SHP77 treated with DMSO at 0.1 percent for 48 hours (cell line): ENCODE measurements at places on chromosomes 4 and X.

GRCh38 chr4:17869327-17869726 lies 58.5 kb downstream of the NCAPG start:
- DNase-seq = no peak

- no peak for DNase-seq
Measured at GRCh38 chrX:42720209-42720608, 57.8 kb downstream of the PPP1R2C start.

GRCh38 chr4:145936142-145936996 lies 2.3 kb downstream of the ZNF827 start:
- peak; percentile 31 for DNase-seq

GRCh38 chr4:60432911-60433310 lies 767.2 kb upstream of the ADGRL3 start:
- DNase-seq = no peak

GRCh38 chrX:1592470-1593142 lies 1.2 kb downstream of the AKAP17A start:
- DNase-seq = no peak

DNA sequence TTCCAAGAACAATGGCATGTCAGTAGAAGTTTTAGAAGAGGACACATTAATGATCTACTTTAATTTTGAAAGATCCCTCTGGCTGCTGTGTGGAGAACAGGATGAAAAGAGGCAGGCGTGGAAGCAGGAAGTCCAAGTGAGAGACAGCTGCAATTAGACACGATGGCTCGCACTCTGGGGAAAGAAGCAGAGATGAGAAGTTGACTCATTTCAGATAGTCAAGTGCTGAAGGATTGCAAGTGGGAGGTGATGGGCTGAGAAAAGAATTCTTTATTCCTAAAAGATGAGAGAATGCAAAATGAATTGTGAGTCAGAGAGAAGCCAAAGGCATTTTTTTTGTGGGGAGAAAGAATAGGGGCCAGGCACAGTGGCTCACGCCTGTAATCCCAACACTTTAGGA lies 16.5 kb downstream of the RXFP1 start:
- DNase-seq = no peak

DNA sequence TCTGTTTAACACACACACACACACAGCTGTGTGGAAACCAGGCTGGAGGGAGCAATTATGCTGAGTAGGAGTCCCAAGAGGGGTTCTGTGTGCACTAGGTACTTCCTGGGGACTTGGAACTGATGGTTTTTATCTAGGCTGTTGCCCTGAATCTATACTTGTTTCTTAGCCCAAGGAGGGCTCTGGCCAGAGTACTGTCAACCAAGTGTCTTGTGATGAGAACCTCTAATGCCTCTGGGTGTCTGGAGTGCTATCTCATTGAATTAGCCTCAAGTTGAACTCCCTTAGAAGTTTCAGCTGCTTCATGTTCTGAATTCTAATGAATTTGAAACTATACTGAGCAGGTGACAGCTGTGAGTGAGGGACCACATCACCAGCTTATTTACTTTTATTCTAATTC lies 16.6 kb downstream of the ARHGAP24 start:
- no peak for DNase-seq

GRCh38 chrX:627510-627981 lies 3.0 kb upstream of the SHOX start:
- no peak for DNase-seq

DNA sequence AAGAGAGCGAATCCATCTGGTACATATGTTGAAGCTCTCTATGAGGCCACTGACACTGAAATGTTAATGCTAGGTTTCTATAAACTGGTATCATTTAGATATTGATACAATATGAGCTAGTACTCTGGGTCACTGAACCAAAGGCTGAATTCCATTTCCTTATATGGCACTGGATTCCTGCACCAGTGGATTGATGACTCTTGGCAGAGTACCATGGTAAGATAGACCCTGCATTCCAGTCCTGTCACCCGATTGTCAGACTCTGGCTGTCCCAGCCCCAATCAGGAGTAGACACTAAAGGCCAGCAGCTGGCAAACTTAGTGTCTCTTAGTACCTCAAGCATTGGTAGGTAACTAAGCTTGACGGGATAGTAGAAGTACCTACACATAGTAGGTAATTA lies 44.0 kb upstream of the EOLA2 start:
- DNase-seq = no peak

DNA sequence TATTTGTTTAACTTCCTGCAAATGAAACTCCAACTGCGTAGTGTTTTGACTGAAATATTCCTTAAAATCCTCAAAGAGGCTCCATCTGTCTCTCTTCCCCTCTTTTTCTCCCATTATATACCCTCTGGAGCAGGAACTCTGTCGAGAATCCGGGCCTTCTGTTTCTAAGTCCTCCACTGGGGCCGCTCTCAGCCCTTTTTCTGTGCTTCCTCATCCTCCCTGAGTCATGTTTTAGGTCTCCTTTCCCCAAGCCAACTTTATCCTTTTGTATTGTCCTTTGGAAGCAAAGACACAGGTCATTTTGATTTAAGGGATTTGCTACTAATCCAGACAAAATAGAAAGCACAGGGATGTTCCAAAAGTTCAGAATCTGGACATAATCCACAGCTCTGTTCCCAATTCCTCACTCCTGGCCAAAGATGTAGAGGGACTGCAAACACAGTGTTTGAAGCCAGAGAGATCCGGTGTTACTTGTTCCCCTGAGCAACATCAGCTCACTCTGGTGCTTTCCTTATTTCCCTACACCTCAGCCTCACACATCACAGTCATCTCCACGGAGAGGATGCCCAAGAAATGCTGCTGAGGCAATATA lies 131.0 kb upstream of the KLF3 start:
- DNase-seq = no peak

DNA sequence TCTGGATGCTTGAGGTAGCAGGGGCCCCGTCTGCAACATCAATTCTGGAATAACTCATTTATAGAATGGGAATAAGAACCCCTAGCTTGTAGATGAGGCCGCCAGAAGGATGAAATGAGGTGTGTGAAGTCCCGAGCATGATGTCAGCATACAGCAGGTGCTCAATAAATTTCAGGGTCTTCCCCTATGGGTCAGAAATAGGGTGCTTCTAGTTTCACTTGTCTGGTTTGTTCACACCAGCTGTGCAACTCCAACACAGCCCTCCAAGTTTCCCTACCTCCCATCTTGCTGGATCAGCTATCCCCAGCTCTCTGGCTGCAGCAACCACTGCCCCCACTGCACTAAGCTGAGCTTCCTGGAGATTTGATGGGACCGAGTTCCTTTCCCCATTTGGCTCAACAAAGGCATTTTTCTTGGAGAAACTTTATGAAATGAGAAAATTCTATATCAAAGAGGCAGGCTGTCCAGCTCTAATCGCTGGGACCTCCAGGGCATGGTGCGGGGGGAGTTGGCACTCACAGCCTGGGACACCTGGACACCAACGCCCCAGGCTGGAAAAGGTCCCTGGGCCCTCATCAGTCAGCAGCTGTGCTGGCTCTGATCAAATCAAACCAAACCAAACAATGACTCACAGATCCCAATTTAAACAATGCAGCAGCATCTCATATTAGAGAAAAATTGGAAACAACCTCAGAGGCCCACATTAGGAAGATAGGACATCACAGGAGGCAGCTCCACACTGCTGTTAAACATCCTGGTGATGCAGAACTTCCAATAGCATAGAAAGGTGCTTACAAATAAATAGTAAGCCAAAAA lies 13.3 kb downstream of the SLC2A9 start:
- peak; percentile 27 for DNase-seq

DNA sequence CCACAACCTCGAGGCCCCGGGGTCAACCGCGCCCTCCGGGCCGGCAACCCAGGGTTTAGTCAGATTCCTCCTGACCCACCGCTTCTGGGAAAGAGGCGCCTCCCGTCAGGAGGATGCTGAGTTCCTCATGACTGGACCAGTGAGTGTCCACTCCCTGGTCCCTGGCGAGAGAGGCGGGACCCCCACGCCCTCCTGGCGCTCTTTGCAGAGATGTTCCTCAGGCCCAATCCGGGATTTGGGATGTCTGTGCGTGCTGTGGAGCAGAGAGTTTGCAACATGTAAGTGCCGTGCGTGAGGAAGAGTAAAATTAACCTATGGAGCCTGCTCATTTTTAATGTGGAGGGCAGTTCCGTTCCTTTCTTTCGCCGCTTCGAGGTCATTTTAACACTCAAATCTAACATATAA lies 824 bp upstream of the UGDH start:
- no peak for DNase-seq

GRCh38 chrX:131783555-131784308 lies 239.4 kb upstream of the STK26 start:
- no peak for DNase-seq

GRCh38 chr4:155745984-155746383 lies 12.8 kb upstream of the GUCY1B1 start:
- no peak for DNase-seq

- no peak for DNase-seq
Measured at GRCh38 chr4:70666369-70666768, at the start of gene JCHAIN. TSS of gene JCHAIN (minus strand) at chr4:70666508. CDS start at chr4:70666490, 18 bp downstream.

GRCh38 chrX:21004835-21005234 lies 369.4 kb upstream of the CNKSR2 start:
- DNase-seq = no peak

GRCh38 chr4:184528713-184529112 lies 54.4 kb upstream of the IRF2 start:
- no peak for DNase-seq

- DNase-seq = no peak
Measured at GRCh38 chrX:37302569-37302968, 46.6 kb upstream of the PRRG1 start.

- DNase-seq = no peak
Measured at GRCh38 chr4:78939667-78940008, 400 bp upstream of the PAQR3 start.

GRCh38 chrX:95539041-95539440 lies 1145.6 kb upstream of the DIAPH2 start:
- DNase-seq = no peak

DNA sequence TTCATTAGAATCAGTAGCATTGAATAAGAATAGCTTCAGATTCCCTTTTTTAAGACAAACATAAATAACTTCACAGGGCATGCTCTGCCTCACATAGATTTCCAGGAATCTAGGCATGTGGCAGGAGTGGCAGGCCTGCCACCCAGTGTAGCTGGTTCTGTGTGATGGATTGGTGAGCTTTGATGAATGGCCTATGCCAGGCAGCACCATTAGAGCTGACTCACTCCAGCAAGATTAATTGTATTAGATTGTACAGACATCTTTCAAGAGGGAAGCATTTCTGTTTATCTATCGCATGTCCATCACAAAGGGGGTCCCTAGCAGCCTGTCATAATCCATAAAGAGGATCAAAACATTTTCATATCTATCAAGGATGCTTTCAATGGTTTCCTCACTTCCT lies 71.9 kb downstream of the NAA11 start:
- no peak for DNase-seq

DNA sequence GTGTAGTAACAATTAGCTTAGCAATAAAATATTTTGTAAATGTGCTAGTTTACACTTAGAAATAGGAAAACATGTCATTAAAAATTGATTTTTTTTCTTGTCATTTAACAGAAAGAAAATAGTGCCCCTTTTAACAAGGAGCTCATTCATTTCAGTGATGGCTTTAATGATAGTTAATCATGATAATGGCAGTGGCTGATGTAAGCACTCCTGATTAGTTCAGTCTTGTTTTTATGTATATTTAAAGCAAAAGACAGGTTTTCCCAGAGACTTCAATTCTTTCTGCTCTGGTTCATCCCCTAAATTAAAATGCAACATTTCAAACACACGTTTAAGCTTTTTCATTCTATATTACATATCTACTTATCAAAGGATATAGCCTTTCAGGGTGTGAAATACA lies 1039.5 kb upstream of the PCDH7 start:
- no peak for DNase-seq

DNA sequence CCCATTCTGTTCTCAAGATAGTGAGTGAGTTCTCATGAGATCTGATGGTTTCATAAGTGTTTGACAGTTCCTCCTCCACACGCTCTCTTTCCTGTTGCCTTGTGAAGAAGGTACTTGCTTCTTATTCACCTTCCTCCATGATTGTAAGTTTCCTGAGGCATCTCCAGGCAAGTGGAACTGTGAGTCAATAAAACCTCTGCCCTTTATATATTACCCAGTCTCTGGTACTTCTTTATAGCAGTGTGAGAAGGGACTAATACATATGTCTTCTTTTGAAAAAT lies 58.4 kb downstream of the CFAP299 start:
- DNase-seq = no peak

GRCh38 chr4:165720411-165721082 lies 152.5 kb upstream of the TLL1 start:
- DNase-seq = peak; percentile 11

GRCh38 chr4:1715002-1715758 lies 3.1 kb upstream of the SLBP start:
- no peak for DNase-seq

DNA sequence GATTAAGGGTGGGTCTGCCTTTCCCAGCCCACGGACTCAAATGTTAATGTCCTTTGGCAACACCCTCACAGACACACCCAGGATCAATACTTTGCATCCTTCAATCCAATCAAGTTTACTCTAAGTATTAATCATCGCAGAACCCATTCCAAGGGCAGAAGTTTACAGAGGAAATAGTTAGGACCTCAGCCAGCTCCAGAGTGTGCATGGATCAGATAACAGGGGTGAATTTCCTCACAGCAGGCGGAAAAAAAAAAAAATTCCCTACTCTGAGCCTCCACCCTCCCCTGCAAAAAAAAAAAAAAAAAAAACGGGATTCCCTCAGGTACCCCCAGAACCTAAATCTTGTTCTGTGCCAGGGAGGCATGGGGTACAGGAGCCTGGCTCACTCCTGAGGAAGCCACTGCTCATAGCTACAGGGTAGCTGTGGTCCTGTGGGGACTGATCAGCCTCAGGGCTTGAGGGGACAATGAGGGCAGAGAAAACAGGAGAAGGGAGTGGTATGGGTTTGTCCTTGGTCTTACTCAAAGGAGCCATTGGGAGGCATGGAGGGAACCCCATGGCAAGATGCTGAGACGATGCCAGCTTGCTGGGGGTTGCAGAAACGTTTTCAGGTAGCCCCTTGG lies 113.0 kb downstream of the DHRSX start:
- DNase-seq = no peak

DNA sequence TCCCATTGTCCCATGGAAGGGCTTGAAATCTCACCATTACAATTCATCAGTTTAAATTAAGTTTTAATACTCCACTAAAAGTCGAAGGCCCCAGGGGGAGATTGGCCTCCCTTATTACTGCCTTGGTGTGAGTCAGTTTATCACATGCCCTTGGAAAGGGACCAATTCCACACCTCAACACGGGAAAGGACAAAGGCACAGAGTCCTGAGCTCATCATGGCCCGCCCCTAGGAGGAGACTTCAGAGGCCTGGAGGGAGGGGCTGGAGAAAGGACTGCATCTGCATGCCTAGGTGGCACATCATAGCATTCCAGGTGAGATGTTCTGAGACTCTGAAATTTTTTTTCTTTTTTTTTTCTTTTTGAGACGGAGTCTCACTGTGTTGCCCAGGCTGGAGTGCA lies 2.8 kb upstream of the SEL1L3 start:
- no peak for DNase-seq

GRCh38 chrX:68902706-68903504 lies 74.1 kb downstream of the EFNB1 start:
- no peak for DNase-seq

GRCh38 chr4:35493977-35494376 lies 750.3 kb downstream of the ARAP2 start:
- DNase-seq = no peak
